ENCODE measurements at places on chromosomes 5 and 9.

- no peak for DNase-seq
These were observed 602.1 kb downstream of the PSAT1 start for GRCh38 chr9:78899006-78899405.

DNA sequence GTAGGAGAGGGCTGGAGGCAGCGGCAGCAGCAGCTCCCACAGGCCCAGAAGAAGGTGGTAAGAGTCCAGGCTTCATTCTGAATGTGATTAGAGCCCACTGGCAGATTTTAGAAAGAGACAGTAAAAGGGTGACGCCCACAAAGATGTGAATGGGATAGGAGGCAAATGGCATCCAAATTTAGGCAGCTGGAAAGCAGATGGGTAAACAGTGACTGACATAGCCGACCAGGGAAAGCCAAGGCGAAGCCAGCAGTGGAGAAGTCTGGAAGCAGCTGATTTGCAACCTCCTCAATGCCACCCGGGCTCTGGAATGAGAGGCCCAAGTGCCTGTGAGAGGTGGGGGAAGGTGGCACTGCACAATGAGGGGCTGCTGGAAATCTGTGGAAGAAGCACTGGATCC lies 103.3 kb downstream of the C5orf15 start:
- DNase-seq, result no peak

- peak; percentile 58 for DNase-seq
These were observed 1548.6 kb downstream of the EFNA5 start for GRCh38 chr5:106121972-106122605.

DNA sequence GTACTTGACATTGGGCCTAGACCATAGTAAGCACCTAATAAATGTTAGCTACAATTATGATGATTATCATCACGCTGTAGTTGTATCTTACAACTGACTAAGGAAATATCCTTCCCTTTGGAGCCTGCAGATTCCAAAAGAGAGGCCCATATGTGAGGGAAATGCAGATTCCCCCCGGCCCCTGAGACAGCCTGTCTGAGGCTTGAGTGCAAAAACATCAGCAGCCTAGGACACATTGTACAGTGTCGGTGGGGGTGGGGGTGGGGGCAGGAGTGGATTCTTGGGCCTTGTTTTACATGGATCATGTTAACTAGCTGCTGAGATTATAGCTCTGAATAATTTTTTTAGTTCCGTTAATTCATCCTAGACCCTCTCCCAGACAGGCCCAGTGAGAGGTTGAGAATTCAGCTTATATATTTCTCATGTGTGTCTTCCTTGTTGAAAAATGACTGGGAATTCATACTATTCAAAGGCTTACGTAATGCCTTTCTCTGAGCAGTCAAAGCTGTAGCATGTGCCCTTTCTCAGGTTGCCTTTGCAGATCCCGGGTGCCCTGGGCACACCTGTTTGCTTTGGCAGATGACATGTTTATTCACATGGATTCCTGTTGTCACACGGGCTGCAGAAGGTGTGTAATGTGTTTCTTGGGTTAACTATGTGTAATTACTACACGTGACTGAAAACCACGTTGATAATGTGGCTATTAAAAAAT lies 262.8 kb downstream of the NR3C1 start:
- DNase-seq, result no peak

DNA sequence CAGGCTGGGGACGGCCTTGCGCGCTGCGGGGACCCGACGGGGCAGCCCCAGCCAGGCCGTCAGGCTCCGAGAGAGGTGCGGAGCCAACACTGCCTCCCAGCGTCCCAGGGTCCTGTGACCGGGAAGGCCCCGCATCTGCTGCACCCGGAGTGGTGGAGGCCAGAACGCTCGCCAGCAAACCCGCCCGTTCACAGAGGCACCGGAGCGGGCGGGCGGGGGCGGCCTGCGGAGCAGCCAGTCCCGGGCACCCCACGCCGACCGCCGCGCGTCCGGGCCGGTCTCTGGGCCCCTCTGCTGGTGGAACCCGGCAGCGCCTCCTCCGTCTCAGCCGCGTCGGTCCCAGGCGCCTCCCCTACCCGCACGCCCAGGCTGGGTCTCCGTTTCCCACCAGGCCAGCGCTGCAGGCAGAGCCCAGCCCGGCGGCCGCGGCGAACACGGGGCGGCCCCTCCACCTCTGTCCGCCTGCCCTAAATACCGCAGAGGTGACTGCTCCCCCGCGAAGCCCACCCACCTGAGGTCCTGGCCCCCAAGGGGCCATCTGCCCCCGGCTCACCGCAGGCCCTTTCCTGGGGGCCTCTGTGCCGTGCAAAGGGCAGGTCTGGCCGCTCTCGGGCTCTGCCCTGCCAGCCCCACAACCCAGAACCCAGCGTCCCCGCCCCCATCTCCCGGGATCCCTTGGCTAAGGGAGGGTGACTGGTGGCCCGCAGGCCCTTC lies 15.9 kb downstream of the EXD3 start:
- no peak for DNase-seq

- peak; percentile 70 for DNase-seq
These were observed 52.0 kb upstream of the DAPK1 start for GRCh38 chr9:87445646-87446045.

Measured in NAMALWA (cell line).